ENCODE measurements at places on chromosomes 7 and 10.

- no peak for DNase-seq
Measured at GRCh38 chr7:1108264-1108920, 20.5 kb downstream of the GPER1 start.

DNA sequence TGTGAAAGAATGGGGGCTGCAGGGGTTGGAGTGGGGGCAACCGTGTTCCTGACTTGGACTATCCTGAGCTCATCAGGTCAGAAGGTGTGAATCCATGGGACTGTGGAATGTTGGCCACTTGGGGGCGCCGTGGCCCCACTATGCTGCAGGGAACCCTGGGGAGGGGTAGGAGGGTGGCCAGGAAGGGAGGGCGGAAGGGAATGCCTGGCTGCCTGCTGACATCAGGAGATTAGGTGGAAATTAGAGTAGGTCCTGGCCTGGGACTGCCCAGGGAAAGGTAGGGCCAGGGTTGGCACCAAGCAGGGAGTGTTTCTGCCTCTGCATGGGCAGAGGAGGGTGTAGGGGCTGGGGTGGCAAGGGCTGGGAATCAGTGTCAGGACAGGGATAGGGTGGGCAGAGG, 65.8 kb upstream of the PRSS58 start:
- DNase-seq, result no peak

DNA sequence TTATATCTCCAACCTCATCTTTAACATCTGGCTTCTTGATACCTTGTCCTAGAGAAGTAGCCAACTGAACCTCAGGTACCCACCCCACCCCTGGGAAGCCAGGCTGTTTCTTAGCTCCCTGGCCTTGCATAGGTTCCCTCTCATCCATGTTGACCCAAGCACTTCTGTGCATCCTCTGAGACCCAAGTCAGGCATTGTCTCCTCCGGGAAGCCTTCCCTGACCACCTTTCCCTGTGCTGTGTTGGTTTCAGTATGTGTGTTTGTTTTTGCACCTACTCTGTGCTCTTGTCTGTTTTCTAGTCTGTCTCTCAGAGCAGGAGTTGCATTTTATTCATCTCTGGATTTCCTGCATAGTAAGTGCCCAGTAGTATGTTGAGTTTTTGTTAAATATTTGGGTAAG, 93.4 kb upstream of the ANLN start:
- DNase-seq, result no peak

DNA sequence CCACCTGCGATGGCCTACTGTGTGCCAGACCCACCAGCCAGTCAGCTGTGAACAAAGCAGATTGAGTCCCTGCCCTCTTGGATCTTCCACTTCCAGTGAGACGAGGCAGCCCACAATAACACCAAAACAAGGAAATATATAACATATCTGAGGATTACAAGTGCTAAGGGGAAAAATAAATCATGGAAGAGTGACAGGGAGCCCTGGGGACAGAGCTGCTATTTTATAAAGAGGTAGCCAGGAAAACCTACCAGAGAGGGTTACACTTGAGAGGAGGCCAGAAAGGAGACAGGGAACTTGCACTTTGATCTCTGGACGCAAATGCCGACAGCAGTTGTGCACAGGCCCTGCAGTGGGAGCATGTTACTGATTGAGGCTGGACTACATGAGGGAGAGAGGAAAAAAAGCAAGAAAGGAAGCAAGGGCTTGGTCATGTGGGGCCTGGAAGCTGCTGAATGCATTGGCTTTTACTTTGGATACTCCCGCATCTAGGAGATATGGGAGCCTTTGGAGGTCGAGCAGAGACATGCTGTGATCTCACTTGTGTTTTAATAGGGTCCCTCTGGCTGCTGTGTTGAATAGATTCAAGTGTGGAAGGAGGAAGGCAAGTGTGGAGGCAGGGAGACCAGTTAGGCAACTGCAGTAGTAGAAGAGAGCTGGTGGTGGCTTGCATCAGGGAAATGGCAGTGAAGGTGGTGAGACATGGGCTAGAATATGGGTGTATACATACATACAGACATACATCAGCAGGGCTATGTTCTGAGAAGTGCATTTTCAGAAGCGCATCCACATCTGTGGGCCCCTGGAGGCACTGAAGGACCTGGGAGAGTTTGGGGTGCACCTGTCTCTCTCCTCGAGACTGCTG, 26.2 kb downstream of the MINDY4 start:
- no peak for DNase-seq

GRCh38 chr7:32163896-32164295, 93.7 kb upstream of the PDE1C start:
- no peak for DNase-seq

DNA sequence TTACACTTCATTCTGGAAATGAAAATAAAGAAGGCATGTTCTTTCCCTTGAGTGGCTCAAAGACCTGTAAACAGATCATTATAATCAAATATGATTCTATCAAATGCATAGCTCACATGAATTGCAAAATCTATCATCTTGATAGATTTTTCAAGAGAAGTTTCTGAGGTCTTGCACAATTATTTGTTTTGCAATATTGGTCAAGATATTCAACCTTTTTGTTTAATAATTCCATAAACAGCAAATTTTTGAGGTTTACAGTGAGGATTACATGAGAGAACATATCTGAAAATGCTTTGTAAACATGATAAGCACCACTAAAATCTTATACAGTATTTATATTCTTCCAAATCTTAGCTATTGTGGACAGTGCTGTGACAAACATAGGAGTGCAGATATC, 160.8 kb downstream of the HDAC9 start:
- DNase-seq, result no peak

DNA sequence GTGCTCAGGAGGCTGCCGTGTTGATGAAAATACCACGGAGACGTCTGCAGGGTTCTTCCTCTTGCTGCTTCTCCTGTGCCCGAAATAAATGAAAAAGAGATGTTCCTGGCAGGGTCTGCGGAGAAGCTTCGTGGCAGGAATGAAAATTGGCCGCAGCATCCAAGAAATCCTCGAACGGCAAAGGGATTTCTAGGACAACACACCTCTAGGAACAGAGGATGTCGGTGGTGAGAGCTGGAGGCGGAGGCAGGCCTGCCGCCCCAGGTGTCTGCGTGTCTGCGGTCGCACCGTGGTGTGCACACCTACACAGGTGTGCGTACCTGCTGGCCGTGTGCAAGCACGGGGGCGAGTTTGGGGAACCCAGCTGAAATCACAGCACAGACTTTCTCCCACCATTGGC, 43.4 kb downstream of the TMEM130 start:
- no peak for DNase-seq

DNA sequence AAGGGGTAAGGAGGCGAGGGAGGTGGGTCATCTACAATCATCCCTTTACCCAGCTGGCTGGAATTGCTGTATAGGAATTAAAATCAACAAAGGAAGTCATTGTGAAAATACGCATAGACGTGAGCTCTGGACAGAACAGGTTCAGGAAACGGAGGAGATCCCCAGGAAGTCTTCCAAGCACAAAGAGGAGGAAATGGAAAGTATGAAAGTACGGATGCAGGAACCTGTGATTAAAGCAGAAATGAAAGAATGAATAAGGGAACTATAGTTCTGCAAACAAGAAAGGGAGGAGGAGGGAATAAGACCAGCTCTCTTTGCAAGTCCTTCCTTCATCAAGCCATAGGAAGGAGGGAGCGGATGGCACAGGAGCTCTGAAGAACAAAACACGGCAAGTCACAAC, 61.8 kb downstream of the PYROXD2 start:
- DNase-seq, result no peak

GRCh38 chr10:29512425-29512974, 122.3 kb downstream of the SVIL start:
- no peak for DNase-seq

DNA sequence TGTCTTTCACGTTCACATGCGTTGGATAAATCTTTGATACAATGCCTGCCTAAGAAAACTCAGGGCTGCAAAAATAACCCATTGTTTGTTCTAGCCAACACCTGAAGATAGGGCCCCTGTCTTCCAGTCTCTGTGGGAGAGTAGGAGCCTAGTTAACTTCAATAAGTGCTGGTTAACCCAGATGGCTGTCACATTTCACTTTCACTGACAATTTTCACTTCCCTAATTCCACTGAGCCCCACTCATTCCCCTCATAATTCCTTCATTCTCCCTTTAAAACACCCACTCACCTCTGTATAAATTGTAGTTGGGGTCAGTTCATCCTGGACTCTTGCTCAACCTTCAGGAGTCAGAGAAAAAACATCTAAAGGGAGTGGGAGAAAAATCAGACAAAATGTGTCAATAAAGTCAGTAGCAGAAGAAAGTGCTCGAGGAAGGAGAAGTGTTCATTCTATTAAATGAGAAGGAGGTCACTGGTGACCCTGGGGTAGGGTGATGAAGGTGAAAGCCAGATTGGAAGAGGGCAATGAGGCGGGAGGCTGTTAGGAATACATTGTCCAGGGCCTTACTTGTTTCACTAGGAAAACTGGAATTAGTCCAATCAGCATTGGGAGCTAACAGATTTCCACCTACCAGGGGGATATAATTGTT, 51.2 kb upstream of the ABI1 start:
- no peak for DNase-seq

DNA sequence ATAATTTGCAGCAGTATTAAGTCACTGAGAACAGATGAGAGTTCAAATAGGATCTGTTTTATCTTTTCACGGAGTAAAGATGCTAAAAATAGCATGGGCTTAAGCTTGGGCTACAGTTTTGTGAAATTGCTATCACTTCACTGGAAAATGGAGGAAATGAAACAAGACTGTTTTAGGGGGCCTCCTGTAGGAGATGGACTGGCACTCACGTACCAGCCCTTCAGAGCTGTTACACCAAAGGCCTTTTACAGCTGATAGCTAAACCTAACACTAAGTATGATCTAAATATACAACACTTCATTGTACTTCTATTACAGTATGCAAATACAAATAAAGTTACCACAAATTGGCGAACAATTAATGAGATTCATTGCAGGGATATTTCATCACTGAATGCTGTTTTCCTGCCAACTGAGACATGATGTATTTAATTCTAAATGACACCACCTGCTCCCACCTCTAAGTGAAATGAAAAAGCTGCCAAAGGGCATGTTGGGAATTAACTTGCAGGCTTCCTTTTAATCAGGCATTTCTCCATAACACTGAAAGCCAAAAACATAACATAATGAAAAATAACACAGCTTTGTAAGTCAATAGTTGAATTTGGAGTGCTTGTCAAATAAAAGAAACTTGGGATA, 304.5 kb upstream of the LRRN3 start:
- DNase-seq, result no peak

- DNase-seq, result no peak
Measured at GRCh38 chr10:69969977-69970376, 82.7 kb upstream of the MACROH2A2 start.

DNA sequence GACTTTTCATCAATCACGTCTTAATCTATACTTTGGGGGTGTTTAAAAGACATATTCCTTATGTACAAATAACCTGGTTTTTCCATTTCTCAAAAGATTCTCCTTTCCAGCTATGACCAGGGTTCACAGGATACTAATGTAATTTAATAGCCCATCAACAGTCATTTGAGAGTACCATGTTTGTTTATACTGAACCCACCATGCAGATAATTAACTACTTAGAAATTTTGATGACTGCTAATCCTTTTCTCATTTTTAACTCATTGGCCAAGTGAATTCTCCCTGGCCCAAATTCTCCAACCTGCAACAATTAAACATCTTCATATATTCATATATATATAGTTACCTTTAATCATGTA, 28.8 kb upstream of the KMT2E start:
- DNase-seq, result no peak

DNA sequence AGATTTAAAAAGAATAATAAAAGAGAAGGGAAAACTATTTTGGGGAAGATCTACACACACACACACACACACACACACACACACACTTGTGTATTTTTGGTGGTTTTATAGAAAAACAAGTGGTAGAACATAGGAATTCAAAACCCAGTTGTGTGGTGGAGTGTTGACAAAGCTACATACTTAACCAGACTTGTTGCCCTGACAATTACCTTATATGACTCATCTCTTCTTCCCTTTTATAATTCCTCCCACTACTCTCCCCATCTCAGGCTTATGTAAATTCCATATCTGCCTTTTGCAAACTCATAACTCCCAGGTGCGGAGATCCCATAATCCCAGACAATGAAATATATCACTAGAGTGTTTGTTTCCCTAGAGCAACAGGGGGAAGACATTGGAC, 873.7 kb downstream of the NXPH1 start:
- DNase-seq, result no peak

GRCh38 chr7:100685631-100686145, 8.4 kb downstream of the GIGYF1 start:
- DNase-seq, result no peak

- no peak for DNase-seq
Measured at GRCh38 chr7:8637322-8637721, 203.9 kb downstream of the NXPH1 start.

- no peak for DNase-seq
Measured at GRCh38 chr7:6436385-6436685, 11.4 kb downstream of the DAGLB start.

DNA sequence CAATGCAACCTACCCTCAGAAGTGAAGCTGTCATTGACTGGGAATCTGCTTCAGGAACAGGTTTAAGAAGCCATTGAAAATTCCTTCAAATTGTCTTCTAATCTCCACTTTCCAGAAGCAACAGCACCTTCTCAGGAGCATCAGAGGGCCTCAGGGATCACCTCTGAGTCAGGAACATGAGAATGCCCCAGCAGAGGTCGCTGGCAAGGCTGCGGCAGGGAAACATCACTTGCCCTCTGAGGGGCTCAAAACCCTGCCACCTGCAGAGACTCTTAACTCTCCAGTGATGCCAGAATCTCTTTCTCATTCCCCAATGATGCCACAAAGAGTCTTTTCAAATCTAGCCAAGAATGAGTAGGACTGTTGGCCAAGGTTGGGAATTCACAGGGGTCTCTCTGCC, 5.9 kb upstream of the MAPK8 start:
- no peak for DNase-seq

- DNase-seq, result no peak
Measured at GRCh38 chr10:49150426-49150825, 16.6 kb upstream of the FAM170B start.

GRCh38 chr7:90596671-90597562, 796 bp downstream of the CDK14 start:
- no peak for DNase-seq

- no peak for DNase-seq
Measured at GRCh38 chr7:31864646-31865045, 177.6 kb downstream of the PPP1R17 start.

GRCh38 chr7:27933671-27934565, 194.0 kb downstream of the TAX1BP1 start:
- DNase-seq, result no peak

DNA sequence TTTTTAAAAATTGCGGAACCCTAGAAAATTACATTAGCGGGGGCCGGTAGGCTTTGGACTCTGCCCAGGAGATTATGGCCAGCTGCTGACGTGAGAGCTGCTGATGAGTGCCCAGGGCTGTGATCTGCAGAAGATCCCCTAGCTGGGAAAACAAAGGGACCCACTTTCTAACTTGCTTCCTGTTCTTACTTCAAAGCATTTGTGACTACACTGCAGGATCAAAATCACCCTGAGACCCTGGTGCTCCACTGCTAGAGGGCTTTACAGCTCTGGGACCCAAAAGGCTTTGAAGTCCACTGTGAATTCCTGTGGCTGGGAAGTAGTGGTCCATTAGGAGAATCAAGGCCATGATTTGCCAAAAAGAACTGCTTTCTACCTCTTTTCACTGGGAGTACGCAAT, 499.4 kb upstream of the AKR1E2 start:
- no peak for DNase-seq

GRCh38 chr7:9863545-9863944, 1110.1 kb upstream of the PHF14 start:
- DNase-seq, result no peak

- DNase-seq, result no peak
Measured at GRCh38 chr10:90112681-90113080, 411.3 kb downstream of the KIF20B start.

- no peak for DNase-seq
Measured at GRCh38 chr10:974785-975074, 13.5 kb upstream of the GTPBP4 start.
